ENCODE measurements at places on chromosomes 11 and 22.

DNA sequence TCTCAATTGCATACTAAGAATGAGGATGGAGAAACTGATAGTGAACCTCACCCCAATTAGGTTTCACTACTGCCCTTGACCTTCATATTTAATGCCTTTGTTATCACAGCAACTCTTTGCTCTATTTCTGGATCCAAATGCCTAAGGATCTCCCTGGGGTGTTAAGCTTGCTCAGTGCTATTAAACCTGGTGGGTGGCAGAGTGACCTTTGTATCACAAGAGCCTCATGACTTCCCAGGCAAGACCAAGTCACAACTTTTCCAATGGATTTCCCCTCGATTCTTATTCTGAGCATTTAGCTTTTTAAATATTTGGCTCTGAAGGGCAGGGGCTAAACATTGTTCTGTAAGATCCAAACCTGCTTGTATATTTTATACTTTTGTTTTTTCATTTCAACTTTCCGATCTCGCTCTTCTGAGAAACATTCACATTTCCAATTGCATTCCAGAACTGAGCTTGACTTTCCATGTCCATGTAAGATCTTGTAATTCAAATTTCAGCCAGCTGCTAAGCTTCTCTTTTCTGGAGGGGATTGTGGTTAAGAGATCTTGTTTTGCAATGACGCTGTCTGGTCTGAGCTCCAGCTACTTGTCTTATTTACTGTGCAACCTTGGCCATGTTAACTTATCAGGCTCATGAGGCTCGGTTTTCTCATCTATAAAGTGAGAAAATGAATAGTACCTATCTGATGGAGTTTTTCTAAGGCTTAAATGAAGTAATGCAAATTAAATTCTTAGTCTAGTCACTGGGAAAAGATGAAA is 6.4 kb upstream of the EHF start:
- no peak for DNase-seq

DNA sequence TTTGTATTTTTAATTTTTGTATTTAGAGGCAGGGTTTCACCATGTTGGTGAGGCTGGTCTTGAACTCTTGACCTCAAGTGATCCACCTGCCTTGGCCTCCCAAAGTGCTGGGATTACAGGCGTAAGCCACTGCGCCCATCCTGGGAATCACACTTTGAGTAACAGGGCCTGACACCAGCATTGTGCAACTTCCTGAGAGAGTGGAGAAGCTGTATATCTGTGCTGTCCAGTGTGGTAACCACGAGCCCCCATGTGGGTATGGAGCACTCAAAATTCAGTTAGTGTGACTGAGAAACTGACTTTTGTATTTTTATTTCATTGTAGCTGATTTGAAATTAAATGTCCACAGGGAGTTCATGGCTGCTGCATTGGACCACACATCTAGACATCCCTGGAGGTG is 36.2 kb downstream of the MPPED1 start:
- DNase-seq = no peak

DNA sequence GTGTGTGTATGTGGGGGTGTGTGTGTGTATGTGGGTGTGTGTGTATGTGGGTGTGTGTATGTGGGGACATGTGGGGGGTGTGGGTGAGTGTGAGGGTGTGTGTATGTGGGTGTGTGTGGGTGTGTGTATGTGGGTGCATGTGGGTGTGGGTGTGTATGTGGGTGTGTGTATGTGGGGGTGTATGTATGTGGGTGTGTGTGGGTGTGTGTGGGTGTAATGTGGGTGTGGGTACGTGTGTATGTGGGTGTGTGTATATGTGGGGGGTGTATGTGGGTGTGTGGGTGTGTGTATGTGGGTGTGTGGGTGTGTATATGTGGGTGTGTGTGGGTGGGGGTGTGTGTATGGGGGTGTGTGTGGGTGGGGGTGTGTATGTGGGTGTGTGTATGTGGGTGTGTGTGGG is 106.7 kb downstream of the SPATA19 start:
- DNase-seq = no peak

GRCh38 chr11:43573233-43573632 is 107.3 kb upstream of the HSD17B12 start:
- peak; percentile 64 for DNase-seq

- DNase-seq = no peak
Observed at GRCh38 chr22:49640366-49641095, 187.1 kb downstream of the BRD1 start.

DNA sequence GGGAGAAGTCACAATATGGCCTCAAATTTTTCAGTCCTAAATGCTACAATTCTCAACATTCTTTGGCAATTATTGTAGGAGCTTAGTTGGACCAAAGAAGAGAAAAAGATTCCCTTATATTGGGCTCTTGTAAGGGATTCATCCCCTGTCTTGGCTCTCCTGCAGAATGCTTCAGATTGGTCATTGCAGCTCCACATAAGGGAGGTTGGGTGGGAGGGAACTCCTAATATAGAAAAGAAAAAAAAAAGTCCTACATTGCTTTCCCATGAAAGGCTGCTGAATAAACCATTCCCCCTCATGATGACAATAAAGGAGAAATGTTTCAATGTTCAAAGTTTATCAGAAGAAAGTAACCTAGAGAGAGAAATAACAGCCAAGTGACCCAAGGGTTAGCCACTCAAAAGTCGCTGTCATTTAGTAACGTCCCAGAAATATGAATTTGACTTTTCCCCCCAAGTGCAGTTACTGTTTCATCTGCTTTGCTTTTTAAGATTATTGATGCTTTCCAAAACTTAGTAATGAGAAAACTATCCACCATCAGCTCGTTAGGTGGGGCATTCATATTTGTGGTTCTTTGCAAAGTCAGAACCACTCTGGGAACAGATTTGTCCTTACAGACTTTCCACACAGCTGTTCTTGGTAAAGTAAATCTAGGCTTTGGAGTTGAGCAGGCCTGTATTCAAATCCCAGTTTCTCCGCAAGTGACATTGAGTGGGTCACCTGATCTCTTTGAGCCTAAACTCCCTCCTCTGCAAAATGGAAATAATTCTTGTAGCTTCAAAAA is 5.0 kb upstream of the SLC1A2 start:
- DNase-seq = no peak

GRCh38 chr11:112966561-112966960 is 5.3 kb downstream of the NCAM1 start:
- DNase-seq = no peak

DNA sequence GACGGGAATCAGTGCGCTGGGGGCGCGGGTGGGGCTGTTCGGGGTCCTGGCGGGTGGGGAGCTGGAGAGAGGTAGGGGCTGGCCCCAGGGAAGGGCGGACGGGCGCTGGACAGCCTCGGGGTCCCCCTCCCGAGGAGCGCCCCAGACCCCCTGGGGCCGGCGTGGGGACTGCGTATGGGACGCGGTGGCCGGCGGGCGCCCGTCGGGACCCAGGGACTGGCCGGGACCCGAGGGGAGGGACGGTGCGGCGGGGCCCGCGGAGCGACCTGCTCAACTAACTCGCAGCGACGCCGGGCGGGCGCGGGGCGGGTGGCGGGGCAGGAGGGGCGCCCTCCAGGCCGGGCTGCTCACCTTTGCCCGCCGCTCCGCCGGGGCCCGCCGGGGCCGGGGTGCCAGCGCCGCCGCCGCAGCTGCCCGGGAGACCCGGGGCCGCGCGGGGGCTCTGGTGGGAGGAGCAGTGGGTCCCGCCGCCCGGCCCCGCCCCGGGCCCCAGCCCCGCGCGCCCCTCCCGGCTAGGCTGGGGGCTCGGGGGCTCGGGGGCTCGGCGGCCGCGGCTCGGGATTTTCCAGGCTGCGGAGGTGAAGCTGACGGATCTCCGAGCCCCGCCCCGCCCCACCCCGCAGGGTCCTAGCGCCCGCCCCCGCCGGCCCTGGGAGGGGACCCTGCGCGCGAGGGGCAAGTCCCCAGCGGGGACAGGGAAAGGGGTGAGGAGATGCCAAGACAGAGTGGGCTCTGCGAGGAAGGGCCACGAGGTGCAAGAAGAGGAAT is 12.3 kb downstream of the STARD10 start:
- DNase-seq = no peak

GRCh38 chr11:119126675-119127268 is 5.4 kb downstream of the HINFP start:
- no peak for DNase-seq

- DNase-seq = no peak
Observed at GRCh38 chr22:50720301-50721256, 17.4 kb upstream of the ACR start.

DNA sequence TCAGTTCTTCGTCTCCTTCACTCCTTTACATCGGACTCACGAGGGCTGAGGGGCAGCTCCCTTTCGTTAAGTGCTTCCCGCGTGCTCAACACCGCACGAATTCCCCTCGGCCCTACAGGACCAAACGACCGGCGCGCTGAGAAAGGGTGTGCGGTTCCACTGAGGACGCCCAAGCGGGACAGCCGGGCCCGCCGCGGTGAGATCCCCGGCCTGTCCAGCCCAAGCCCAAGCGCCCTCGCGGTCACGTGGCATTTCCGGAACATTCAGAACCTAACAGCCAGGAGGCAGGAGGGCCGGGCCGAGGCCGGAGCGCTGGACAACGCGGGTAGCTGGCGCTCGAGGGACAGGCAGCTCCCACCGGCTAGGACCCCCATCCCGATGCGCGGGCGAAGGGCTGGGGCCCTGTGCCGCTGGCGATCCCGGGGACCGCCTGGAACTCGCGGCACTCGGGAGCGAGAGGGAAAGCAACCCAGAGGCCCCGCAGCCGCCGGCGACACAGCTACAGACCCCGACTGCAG is 737 bp upstream of the STIP1 start:
- no peak for DNase-seq

Measured in retina (tissue), 1 donor.